Activated CD8-positive, alpha-beta memory T cell treated with anti-CD3 and anti-CD28 coated beads for 1 hour (primary cell): ENCODE measurements at places on chromosomes 5 and 9.
A peak's percentile ranks its signal among the peaks of the same experiment; 100 is the strongest.

DNA sequence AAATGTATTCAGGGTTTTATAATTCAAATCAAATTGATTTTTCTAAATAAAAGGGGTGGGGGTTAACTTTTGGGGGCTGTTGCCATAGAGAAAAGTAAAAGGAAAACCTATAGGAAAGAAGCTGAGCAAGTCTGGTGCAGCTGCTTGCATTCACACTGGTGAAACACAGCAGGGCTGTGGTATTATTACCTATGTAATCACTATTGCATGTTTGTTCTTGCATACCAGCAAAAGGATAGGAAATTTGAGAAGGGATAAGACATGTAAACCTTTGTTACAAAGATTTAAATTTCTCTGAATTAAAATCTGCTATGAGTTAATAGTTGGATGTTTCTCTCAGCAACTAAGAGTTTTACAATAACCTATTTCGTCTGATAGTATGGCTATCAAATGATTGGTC is 346.7 kb downstream of the EFNA5 start:
- DNase-seq, result no peak

- no peak for DNase-seq
Measured at GRCh38 chr5:107669096-107670031, 1.4 kb downstream of the EFNA5 start.

- no peak for DNase-seq
Measured at GRCh38 chr9:110114859-110115201, 93.1 kb downstream of the C9orf152 start.

GRCh38 chr9:127905788-127906191 is 6.4 kb upstream of the ST6GALNAC6 start:
- peak; percentile 44 for DNase-seq

DNA sequence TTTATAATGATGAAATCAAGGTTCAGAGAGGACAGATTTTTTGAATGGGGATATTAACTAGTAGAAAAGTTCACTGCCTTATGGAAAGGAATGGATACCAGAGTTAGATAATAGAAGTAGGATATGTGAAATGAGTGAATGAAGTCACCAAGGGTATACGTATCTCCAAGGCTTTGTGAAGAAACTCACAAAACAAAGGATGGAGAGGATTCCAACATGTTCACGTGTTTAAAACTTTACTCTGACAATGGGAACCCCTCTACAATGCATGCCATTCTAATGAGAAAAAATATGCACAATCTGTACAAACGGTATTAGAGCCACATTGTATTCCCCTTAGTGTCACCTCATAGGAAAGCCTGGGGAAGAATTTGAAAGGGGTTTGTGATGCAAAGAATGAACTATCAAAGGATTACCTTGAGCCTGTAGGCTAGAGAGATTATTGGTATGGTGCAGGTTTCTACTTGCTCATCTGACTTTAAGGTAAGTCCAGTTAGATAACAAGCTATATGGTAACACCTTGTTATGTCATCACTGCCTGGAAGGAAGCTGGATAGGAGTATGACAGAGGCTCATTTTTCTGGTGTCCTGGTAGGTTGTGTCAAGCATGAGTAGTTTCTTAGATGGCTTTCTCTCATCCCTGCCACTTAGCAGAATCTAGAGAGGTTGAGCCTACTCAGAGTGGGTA is 250.3 kb upstream of the SEMA6A start:
- DNase-seq, result no peak

DNA sequence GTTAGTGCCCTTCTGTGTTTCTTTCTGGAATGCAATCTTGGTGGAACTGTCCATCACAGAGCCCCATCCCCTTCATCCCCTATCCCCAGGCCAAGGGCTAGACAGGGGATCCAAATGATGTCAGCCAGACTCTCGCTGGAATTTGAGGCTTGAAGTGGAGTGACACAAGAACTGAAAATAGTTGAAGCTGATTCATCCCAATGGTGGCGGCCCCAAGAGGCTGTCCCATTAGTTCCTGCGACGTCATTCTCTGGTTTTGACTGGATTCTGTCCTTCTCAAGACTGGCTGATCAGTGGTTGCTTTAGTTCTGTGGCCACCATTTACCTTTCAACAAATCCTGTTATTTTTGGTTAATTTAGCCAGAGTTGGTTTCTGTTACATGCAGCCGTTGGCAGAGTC is 59.9 kb downstream of the SUB1 start:
- DNase-seq, result no peak

- DNase-seq, result no peak
Measured at GRCh38 chr9:6896562-6896961, 138.8 kb downstream of the KDM4C start.

GRCh38 chr5:149838881-149839739 is 105.5 kb downstream of the PDE6A start:
- no peak for DNase-seq

DNA sequence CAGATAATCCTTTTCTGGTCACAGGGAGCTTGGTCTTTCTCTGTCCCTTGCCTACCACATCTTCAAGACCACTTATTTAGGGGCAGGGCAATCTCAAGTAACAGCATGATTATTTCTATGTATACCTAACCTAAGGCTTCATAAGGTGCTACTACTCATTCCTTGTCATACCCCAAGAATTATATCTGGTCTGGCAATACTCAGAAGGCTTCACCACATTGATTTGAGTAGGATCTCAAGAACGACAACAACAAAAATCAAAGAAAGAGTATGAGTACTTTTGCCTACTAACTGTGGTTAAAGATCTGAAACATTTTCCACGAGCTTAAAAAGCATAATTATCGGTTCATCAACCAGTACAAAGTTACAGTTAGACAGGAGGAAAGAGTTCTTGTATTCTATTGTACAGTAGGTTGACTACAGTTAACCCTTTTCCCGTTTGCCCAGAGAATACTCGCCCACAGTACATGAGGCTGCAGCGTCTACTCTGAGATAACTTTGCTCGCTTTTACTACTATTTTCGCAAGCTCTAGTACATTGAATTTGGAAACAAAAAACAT is 41.0 kb downstream of the FANCC start:
- no peak for DNase-seq

DNA sequence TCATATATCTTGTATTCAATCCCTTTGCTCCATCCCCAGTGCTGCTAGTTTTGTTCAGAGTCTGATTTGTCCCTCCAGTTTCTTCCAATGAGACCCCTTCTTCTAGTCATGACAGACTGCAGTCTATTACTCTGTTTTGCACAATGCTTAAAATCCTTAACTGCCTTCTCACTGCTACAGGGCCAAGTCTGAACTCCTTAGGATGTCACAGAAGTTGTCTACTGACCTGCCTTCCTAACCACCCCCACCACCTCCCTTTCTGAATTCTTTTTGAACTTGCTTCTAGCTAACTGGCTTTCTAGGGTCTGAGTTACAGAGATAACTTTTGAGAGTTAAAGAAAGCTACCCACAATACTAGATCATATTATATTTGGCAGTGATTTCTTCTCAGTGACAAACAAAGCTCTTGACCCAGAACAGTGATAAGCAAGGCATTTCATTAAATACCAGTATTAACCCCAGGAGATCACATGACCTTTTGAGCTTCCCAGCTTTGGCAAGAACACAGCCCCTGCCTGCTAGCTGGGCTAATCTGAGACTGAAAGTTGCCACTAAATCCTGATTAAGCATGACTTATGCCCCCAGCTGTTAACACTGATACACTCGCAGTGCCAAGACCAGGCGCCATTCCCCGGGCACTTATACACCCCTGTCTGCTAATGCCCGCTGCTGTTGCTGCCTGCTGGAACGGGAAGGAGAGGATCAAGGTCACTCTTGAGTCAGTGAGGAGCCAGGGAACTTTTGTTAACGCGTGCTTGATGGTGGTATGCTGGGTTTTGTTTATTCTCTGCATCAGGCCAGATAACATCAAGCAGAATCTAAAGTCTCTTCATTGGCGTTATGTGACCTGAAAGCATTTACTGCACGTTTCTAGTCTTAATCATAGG is 36.4 kb upstream of the ADAMTSL1 start:
- no peak for DNase-seq

DNA sequence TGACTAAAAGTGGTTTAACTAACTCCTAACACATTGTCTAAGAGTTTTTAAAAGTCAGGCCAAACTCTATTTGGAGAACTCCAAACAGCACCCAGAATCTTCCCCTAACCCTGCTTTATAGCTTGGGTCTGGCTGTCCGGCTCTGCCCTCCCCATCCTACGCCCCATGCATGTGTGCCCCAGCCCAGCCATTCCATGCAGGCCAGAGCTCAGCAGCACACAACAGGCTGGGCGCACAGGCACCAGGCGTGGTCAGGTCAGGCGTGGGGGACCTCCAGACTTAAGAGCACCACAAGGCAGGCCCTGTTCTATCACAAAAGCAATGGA is 31.1 kb downstream of the SHB start:
- DNase-seq, result no peak

DNA sequence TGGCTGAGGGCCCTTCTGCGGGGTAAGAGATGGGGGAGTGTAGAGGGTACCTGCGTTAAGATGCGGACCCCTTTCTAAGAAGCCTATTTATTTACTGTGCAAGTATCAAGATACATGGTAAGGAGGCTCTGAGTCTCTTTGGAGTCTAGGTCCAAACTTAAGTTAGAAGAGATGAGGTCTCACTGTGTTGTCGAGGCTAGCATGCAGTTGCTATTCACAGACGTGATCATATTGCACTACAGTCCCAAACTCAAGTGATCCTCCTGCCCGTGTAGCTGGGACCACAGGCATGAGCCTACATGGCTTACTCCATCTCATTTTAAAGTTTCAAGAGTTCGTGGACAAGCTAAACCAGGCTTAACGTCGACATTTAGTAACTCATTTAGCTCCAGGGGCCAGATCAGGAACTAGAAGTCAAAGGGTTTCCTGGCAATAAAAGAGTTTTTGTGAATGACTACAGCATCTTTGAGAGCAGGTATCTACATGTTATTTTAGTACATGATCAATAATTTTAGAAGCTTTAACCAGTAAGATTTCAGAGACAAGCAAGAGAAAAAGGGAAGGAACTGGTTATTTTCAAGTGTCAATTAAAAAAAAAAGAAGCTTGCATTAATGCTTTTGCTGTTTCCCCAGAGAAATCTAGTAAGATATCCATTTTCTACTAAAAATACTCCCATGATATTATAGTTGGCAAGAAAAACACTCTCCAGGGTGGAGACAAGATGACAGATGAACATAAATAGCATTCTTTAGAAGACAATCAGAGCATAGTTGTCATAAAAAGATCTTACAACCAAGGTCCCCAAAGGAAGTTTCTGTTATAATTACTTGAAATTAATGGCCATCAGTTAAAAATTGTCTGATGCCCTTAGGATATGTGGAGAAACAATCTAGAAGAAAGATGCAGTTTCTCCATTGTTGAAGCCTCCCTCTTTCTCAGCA is 141.3 kb downstream of the SCAMP1 start:
- DNase-seq, result no peak

- no peak for DNase-seq
Measured at GRCh38 chr9:5511935-5512580, 1.7 kb downstream of the PDCD1LG2 start.

DNA sequence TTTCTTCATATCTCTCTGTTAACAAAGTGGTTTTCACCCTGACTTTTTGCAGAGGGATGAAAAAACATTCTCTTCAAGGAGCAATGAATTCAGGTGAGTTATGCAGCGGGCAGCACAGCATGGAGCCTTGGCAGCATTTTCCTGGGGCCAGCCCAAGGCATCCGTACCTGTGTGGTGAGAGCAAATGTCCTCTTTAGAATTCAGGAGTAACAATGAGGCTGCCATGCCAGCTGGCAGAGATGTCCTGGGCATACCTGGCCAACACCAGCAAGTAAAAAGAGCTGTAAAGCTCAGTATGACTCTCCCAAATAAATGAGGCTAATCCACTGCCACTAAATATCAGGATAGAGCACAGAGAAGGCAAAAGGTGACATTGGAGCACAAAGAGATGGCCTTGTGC is 277.6 kb upstream of the TRPC7 start:
- DNase-seq, result no peak

DNA sequence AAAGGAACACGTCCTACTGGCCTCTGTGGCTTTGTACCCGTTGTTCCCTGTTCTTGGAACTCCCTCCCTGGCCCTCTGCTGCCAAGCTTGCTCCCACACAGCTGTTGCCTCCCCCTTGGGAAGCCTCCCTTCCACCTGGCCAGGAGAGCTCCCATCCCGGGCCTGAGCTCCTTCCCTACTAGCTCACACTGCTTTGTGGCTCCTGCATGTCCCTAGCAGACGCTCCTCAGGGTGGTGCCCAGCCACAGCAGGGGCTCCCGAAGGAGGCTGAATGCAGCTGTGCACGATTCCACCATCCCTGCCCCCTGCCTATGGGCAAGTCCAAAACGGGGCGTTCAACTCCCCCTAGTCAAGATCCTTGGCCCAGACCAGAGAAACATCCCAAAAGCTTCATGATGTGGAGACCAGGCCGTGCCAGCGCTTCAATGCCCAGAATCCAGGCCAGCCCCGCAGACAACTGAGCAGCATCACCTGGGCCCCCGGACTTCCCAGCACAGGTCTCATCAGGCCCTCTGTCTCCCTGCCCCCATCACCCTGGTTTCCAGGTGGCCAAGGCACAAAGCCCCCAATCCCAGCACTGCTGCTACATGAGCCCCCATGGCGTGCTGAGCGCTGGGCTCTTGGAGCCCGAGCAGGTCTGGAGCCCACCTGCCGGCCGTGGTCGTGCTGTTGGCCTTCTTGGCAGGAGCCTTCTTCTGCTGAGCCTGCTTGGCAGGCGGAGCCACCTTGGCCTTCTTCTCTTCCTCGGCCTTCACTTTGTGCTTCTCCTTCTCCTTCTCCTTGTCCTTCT is 14.3 kb downstream of the BRD3OS start:
- DNase-seq, result no peak

GRCh38 chr5:151846765-151847164 is 75.0 kb downstream of the G3BP1 start:
- DNase-seq, result no peak

DNA sequence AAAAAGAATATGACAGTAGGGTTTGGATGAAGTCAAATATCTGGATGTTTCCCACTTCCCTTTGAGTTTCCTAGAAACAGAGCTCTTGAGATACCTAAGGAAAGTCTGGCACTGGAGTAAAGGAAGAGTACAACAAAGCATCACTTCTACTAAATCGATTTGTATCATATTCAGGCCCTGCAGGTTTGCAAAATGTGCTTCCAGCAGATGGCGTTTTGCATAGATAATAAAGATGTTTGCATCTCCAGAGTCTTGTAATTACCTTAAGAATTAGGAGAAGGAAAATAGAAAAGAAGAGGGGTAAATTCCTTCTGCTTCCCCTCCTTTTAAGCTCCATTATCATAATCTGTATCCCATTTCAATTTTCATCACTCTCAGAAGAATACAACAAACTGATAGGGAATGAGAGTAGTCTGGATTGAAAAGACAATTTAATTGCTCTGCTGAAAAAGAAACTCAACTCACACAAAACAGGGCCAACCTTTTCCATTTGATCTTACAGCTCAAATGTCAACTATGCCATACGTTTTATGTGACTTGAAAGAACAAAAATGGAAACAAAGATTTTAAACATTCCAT is 380.4 kb downstream of the PTPRD start:
- no peak for DNase-seq
